ENCODE measurements at places on chromosomes 6 and 20.

- DNase-seq, result no peak
Measured at GRCh38 chr6:72205500-72205899, 319.1 kb downstream of the RIMS1 start.

DNA sequence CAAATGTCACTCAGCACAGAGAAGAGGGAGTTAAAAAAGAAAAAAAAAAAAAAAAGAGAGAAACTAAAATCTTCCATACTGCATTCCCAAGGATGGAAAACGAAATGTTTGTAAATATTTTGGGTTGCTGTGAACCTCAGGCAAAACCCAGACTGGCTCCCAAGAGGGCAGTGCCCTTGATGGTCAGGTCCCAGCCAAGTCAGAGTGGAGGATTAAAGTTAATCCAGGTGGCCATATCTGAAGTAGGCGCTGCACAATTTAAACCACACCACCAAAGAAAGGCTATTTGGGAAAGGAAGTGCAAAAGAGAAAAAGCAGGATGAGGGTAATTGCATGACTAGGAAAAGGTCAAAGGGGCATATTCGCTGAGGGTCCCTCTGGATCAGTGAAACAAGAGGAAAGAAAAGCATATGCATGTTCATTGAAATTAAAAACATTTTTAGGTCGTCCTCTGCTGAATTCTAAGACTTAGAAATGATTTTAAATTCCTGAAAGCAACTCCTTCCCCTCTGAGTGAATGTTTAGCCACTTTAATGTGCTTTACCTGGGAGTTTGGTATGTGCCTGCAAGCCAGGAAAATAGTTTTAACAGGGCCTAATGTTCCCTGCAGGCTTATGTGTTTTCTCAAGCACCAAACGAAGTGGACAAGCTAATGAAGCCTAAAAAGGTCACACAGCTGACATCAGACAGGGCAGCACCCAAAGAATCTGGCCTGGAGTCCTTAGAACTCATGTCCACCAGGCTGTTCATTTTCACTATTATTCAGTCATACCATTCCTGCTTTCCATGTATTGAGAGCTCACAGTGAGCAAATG, 159.1 kb downstream of the HACE1 start:
- no peak for DNase-seq

DNA sequence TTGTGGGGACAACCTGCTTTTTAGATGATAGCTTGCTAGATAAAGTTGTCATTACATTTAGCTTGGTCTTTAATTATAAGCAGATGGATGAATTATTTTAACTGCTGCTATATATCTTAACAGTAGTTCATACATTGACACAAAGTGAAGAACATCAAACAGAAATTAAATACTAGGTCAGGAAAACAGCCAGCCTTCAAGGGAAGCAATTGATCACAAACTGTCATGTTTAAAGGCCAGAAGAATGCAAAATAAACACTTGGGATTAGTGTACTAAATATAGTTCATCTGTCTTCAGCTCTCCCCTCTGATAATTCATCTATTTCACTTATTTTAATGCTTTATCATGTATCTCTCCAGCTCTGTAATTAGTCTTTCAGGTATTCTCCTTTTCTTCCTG, 225.1 kb upstream of the FERMT1 start:
- no peak for DNase-seq

DNA sequence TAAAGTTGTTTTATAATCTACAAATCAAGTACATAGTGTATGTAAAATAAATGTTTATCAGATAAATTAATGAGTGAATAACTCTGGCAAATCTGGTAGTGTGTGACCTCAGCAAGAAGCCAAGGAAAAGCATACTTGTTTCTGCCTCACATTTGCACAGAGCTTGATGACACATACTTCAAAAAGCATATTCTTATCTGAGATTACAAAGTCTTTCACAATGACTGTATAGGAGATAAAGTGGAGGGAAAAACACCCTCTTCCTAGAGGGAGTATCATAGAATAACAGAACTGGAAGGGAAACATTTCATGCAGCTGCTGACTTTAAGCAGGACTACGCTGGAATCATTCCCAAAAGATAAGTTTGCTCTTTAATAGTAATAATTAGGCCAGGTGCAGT, 28.1 kb upstream of the AKAP7 start:
- no peak for DNase-seq

DNA sequence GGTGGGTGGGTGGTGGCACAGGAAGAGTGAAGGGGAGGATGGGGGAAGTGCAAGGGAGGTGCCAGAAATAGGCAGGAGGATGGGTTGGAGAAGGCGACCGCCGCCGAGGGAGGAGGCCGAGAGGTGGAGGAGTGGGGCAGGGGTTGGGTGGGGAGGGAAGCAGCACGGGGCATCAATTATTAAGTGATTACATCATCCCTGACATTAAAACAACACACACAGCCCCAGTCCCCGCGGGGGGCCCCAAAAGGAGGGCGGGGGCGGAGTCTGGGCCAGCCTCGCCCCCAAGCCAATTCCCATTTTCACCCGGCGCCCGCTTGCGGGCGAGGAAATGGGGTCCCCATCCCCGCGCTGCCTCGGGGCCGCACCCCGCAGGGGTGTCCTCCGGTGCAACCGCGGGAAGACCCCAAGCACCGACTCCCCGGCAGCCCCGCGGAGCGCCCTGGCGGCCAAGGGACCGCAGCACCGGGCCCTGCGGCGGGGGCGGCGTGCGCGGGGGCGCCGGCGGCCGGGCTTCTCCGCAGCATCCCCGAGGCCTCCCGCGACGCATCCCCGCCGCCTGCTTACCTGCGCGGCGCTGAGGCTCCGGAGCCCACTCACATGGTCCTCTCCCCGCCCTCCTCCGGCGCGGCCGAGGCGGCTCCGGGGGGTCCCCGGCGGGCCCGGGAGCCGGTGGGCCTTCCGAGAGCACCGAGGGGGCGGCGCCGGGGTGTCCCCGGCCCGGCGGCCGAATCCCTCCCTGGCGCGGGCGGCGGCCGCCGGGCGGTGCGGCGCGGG, 663 bp downstream of the FYN start:
- no peak for DNase-seq

GRCh38 chr6:51120016-51120415, 301.3 kb downstream of the TFAP2B start:
- DNase-seq, result no peak

DNA sequence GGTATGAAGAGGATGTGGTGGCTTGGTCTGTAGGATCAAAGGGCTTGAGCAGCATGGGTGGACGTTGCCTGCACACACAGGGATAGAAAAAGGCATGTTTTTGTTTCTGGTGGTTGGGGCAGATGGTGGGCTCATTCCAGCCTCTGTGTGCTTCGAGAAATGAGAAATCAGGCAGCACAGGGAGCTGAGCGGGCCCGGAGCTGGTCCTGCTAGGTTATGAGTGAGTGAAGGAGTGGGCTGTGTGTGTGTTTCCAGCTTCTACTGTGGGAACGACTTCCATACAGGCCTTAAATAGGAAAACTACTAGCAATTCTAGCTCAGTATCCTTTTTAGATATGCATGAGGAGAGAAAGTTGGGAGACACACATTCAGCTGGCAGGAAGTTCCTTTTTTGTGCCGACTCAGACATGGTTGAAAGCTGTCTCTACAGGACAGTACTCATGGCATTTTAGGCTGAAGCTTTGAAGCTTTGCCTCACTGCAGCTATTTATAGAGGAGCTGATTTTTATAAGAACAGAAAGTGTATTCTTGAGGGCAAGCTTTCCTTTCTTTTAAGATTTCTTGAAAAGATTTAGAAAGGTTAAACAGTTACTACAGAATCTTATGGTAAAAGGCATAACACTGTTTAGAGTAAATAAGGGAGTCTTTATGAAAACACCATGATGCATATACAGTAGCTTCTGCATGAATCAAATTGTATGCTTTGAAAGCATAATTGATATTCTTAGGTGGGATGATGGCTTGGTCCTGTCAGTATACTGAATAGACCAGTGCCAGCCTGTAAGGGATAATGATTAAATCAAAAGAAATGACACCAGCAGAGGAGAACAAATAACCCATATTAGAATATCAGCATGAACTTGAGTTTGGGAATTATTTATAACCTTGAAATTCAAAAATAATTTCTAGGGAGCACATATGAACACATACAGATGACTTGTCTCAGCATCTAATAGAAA, 104.0 kb upstream of the MAN1A1 start:
- no peak for DNase-seq

DNA sequence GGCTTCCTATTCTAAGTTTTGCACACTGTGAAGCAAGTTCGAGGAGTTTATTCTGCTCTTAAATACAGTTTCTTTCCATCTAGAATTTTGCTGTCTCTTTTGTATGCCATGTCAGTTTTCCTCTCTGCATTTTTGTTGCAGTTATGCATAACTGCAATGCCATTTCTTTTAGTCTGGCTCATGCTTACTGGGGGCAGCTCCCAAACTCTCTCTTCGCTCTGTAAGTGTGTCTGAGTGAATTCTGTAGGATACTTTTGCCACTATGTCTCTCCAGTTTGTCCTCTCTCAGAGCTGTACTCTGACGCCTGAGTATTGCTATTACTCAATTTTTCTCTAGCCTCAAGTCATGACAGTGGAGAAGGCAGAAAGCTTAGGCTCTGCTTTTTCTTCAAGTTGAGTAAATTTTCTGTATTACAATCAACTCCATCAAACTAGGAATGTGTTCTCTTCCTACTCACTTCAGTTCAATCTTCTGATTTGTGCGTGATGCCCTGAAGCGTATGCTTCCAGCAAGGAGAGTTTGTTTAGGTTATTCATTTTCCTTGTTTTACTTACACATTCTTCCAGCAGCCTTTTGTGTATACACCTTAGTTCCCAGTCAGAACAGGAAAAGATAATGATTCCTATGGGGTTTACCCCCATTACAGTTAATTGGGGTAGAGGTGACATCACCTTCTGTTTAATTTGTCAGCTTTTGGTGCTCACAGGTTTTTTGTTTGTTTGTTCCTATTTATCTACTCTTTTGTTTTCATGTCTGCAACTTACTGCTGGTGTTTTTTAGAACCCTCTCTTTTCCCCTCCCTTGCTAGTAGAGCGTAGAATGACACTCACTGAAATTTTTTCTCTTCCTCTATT, 430.9 kb downstream of the BCKDHB start:
- DNase-seq, result no peak

DNA sequence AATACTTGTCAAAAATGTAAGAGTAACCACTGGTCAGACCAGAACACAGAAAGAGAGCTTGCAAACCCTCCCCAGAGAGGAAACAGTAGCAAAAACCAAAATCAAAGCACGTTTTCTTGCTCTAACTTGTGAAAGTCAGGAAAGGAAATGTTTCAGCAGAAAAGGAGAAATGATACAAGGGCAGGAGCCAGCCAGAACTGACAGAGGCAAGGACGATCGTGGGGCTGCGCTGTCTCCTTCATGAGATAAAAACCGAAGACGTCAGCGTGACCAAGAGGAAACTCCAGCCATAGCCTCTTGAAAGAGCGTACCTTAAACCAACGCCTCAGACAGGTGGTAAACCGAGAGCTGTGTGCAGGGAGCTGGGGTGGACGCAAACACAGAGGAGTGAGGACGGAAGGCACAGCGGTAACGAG, 27.5 kb downstream of the LAMA5 start:
- no peak for DNase-seq

DNA sequence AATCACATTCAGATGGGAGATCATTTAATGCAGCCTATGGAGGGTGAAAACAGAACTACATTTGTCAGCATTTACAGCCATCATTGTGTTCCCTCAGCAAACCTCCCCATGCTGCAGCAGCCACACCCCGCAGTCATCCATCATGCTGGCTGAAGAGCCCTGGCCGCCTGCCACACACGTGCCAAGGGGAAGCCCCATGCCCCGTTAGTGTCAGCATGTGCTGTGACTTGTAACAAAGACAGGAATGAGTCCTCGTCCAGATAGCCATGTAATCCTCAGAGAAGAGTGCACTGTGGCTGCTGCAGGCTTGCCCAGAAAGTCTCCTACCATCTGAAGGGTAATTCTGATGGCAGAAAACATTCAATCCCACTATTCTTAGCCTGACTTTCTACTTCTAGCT, 1097.8 kb downstream of the KIF16B start:
- peak; percentile 14 for DNase-seq

GRCh38 chr20:34724172-34724571, 20.0 kb downstream of the TP53INP2 start:
- DNase-seq, result no peak

GRCh38 chr6:48087448-48087847, 23.5 kb downstream of the PTCHD4 start:
- DNase-seq, result no peak

- no peak for DNase-seq
Measured at GRCh38 chr6:55388211-55388610, 60.9 kb downstream of the GFRAL start.

GRCh38 chr20:59173938-59174491, 10.4 kb downstream of the ZNF831 start:
- no peak for DNase-seq

DNA sequence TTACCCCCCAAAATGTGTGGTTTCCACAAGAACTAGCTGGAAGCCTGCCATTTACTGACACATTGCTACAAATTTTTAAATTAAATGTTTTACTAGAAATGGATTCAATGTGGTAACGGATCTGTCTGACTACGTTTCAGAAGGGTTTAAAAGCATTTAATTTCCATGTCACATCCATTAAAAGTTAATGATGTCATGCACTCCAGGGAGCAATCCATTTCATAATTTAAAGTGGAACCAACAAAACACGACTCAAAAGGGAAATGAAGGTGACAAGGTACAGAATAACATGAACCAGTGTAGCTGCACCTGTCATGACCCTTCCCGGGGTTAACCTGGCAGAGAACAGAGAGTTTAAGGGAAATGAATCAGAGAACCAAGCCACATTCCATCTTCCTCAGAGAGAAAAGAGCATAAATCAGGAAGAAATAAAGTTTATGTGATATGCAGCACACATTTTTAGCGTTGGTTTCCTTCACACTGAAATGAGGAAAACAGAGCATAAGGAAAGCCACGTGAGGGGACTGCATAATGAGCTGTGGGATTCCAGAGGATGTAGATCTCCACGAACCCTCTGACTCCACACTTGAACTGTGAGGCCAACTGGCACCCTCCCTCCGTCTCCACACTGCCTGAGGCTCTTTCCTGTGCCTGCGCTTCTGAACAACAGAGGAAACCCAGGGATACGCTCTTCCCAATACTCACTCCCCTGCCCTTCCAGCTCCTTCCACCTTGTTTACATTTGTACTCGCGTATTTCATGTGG, 170.3 kb upstream of the AHI1 start:
- no peak for DNase-seq

DNA sequence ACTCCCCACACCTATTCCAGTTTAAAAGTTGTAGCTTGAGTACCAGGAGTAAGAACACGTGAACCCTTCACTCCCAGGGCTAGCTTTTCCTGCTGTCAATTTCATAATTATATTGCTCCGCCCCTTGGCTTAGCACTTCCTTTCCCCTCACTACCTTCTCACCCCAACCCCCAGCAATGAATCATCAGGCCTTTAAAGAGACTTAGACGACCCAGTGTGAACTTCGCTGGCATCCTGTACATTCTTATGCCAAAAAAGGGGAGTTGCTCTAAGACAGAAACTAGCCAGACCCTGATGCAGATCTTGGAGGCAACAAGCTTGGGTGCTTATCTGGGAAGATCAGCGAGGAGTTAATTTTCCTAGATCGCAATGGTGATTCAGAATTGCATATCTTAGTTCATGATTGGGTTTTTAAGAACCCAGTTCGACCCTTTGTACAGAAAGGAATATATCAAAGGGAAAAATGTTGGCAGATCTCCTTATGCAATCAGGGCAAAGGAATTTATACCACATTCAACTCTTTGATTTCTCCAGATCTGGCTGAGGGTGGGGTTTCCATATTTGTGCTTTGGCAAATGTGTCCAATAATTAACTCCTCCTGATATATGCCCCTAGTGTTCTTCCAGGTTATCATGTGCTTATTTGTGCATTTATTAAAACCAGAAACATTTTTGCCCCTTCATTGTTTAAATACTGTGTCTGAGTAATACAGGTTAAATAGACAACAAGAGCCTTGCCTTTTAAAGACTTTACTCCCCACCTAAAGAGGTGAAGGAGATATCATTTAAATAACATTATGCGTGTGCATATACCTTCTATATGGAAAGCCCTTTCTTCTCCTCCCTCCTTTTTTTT, 8.1 kb upstream of the ATXN1 start:
- DNase-seq, result no peak
